ENCODE measurements at places on chromosomes 1 and 21. TPM values are rescaled to one million over a fixed set of nuclear protein-coding genes. Genes with fewer than 3 reads are reported as not detected.

DNA sequence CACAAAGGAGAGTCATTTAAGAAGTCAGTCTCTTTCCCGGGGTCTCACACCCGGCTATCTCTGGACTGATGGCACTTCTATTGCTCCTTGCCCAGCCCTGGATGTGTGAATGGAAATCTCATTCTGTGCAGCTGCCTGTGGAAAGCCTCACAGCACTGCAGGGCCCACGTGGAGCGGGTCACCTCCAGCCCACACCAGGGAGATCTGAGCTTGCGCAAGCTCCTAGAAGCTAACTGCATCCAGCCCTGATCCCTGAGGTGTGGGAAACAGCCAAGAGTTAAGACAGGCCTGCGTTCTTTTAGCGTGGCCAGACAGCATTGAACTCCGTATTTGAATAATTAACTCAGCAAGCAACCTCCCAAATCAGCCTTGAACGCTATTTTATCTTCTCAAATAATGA, 150.5 kb downstream of the LRIG2 start:
- DNase-seq = no peak

- no peak for DNase-seq
These were observed 33.5 kb downstream of the XKR8 start for GRCh38 chr1:27993241-27993640.

Gene OR6K3
- polyA plus RNA-seq = not detected

DNA sequence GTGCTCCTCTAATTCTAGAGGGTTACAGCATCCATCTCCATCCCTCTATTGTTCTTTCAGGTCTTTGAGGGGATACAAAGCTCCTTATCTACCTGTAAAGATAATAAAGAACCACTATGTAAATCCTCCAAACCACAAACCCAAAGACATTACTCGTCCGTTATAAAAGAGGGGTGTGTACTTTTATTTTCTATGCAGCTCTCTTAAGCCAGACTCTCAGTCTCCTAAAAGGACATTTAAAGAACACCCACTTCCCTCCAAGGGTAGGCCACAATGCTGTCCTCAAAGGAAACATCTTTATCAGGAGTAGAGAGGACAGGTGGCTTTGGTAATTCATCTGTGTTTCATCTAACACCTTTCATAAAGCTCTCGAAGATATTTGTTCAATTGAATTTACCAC, 67.9 kb upstream of the DYNLT5 start:
- DNase-seq = no peak

GRCh38 chr1:160539990-160540858, 17.2 kb upstream of the SLAMF6 start:
- DNase-seq = no peak

- DNase-seq = no peak
These were observed 170.3 kb upstream of the DMRTA2 start for GRCh38 chr1:50593515-50593914.

DNA sequence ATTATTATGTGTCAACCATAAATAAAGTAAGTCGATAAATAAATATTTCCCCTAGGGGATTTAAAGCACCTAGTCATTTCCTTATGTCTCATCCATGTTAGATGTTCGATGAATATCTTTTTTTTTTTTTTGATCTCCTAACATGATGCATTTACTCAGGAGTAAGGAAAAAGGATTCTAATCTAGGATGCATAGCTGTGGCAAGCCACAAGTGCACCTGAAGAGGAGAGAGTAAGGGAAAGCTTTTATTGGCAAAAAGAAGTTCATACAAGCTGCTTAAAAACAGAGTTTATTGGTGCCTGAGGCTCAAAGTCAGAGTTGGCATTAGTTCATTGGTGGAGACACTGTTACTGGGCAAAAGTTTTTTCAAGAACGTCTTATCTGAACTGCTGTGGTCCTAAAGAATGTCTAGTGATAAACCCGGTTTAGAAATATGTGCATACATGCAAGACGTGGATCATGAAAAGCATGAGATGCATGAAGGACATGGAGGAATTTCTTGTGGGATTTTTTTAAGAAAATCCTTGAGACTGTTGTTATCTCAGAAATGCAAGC, 51.7 kb downstream of the SWT1 start:
- DNase-seq = peak; percentile 2

DNA sequence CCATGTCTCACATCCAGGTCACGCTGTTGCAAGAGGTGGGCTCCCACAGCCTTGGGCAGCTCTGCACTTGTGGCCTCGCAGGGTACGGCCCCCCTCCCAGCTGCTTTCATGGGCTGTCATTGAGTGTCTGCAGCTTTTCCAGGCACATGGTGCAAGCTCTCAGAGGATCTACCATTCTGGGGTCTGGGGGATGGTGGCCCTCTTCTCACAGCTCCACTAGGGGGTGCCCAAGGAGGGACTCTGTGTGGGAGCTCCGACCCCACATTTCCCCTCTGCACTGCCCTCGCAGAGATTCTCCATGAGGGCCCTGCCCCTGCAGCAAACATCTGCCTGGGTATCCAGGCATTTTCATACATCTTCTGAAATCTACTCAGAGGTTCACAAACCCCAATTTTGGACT, 219.4 kb downstream of the LRRC7 start:
- no peak for DNase-seq

Gene BLACAT1
- 0.03 TPM for polyA plus RNA-seq

DNA sequence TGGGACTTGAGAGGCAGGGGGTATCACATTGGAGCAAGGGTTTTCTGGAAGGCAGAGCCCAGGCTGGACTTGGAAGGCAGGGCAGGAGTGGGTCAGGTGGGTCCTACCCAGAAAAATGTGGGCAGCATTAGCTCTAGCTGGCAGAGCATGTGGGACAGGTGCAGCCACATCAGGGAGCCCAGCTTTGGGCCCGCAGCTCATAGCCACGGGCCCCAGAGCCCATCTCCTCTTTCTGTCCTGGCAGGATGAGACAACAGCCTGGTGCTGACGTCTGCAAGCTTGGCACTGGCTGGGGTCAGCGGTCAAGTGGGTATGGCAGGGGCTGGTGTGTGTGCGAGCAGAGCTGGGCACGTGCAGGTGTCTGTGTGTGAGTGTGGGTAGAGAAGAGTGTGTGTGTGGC, 154.7 kb downstream of the GRIK3 start:
- DNase-seq = no peak

GRCh38 chr1:79323239-79324025, 316.9 kb upstream of the ADGRL4 start:
- peak; percentile 100 for DNase-seq

DNA sequence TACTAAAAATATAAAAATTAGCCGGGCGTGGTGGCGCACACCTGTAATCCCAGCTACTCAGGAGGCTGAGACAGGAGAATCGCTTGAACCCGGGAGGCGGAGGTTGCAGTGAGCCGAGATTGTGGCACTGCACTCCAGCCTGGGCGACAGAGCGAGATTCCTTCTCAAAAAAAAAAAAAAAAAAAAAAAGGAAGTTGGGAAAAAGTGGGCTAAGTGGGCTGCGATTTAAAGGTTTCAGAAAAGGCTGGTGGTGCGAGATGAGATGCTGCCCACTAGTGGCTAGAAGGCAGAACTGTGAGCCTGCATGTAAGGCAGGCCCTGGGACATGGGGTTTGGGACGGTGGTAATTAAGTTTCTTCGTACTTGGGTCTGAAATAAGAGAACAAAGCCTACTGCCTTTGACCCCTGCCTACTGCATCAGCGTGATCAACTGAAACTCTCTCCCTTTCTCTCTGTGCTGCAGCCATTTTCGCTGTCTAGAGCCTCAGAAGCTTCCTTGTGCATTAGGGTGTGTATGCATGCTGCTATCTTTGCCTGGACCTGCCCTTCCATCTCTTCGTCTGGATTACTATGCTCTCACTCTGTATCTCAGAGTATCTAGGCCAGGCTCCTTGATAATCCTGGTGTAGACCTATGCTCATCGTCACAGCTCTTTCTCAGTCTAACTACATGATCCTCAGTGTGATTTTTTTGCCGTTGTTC, 12.4 kb downstream of the FMOD start:
- peak; percentile 68 for DNase-seq

DNA sequence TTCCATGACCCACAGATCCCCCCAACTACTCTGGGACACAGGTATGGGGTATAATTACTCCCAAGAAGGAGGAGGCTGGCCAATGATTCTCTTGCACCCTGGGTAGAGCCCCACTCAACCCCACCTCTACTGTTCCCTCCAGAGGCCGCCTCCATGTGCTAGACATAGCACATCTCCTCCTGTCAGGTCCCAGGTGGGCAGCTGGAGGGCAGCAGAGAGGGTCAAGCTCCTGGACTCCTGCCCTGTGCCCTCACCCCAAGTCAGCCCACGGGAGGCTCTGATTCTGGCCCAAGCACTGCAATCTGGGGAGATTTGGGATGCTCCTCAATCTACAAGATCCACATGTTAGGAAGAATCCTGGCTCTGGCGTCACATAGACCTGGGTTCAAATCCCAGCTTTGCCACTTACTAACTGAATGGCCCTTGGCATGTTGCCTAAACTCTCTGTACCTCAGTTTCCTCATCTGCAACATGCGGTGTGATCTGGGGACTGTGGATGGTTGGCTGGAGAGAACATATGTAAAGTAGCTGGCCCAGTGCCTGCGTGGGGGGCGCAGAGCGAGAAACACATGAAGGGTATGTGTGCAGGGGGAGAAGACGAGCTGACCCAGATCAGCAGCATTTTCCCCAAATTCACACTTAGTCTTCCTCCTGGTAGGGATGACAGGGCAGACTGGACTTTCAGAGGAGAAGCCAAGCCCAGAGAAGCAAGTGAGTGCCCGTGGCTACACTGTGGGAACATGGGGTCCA, 23.2 kb downstream of the TNNT2 start:
- DNase-seq = no peak

DNA sequence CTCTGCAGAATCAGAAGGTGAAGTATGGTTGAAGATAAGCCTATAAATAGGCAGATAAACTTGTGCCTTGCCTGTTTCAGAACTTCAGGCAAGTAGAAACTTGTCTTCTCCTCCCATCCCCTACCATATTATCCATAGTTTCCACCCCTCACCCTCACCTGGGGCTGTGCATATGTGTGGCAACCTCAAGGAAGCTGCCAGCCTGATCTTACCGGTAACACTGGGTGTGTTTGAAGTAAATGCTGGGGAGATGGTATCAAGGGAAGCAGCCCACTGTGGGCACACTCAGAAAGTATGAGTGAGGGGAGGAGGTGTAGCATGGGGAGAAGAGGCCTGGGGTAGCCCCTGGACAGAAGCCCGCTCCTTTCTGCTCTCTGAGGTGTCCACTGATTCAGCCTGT, 14.5 kb downstream of the VANGL2 start:
- DNase-seq = no peak

GRCh38 chr21:17658931-17659330, 46.2 kb upstream of the BTG3 start:
- DNase-seq = no peak

Gene KPRP
- not detected for polyA plus RNA-seq

Gene RAP1GAP
- 0.20 TPM for polyA plus RNA-seq

DNA sequence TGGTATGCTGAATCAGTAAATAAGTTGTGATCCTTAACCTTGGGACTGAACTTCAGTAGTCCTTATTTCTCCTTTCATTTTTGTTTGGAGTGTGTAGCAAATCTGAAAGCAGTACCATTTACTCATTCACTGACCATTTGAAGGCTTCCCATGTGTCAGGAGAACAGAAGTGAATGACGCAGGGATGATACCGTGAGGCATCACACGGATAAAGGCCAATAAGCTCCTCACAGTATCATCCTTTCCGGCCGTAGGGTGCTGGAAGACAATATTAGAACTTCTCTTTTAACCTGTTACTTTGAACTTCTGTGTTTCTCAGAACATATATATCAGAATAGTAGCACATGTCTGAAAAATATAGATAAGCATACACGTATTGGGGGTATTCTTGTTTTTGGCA, 21.3 kb downstream of the BACH1 start:
- DNase-seq = no peak

DNA sequence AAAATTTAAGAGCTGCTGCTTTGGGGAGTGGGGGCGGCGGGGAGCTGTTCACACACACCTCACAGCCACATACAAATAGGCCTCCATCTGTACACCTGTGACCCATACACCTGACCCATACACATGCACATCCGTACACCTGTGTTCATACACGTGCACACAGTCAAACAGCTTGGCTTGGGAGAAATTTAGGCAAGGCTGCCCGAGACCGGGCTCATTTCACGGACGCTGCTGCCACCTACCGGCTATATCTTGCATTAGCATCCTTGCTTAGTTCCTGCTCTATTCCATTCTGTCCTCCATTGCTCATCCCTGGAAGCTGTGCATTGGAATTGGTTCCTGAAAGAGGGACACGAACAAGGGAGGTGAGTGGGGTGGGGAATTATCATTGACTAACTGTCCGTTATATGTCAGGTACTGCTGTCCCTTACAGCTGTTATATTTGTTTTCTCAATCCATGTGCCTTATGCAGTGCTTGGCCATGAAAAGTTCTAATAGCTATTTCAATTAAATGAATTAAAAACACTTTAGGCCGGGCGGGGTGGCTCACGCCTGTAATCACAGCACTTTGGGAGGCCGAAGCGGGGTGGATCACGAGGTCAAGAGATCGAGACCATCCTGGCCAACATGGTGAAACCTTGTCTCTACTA, 37.1 kb upstream of the EPB41 start:
- DNase-seq = peak; percentile 64

DNA sequence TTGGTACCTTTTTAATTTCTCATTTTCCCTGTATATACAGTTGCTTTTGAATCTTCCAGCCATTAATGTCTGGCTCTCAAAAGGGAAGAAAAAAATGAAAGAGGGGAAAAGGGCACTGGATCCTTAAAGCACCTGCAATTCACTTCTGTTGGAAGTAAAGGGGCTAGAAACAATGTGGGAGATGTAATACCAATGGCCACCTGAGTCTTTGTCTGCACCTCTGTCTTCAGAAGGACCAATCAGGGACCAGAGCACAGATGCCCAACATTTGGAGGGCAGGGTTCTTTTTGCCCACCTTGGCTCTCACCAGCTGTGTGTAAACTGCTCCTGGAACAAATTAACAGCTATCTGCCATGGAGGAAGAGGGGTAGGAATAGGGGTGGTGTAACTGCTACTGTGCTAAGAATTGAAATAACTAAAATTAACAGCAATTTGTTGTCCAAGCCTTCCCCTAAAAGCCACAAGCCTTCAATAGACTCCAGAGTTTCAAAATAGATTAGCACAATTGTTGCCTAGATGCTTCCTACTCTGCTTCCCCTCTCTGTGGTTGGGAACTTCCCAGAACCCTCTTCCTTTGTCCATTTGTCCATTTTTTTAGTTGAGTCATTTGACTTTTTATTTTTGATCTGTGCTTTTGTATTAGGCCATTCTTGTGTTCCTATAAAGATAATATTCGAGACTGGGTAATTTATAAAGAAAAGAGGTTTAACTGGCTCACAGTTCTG, 11.5 kb upstream of the LRRC8B start:
- no peak for DNase-seq

Gene SPRR2B
- polyA plus RNA-seq = not detected

DNA sequence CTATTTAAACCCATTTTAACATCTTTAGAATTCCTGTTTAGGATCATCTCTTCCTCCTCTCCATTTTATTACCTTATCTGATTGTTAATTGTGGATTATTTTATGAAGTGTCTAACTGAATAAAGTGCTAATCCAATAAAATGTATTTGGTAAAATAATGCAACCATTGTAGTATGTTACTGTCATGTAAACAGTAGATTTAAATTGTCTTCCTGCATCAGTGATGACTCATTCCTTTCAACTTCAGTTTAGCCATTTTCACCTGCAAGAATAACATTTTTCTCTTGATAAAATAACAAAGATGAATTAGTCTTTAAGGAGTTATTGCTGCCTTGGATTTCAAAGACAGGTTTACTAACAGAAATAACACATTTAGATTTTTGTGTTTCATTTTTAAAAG, 5.4 kb downstream of the PPP2R5A start:
- DNase-seq = peak; percentile 43

- no peak for DNase-seq
These were observed 254.9 kb upstream of the NRIP1 start for GRCh38 chr21:15319727-15320126.
